Mesendoderm (in vitro differentiated cells): ENCODE measurements at places on chromosomes 3 and 15.

DNA sequence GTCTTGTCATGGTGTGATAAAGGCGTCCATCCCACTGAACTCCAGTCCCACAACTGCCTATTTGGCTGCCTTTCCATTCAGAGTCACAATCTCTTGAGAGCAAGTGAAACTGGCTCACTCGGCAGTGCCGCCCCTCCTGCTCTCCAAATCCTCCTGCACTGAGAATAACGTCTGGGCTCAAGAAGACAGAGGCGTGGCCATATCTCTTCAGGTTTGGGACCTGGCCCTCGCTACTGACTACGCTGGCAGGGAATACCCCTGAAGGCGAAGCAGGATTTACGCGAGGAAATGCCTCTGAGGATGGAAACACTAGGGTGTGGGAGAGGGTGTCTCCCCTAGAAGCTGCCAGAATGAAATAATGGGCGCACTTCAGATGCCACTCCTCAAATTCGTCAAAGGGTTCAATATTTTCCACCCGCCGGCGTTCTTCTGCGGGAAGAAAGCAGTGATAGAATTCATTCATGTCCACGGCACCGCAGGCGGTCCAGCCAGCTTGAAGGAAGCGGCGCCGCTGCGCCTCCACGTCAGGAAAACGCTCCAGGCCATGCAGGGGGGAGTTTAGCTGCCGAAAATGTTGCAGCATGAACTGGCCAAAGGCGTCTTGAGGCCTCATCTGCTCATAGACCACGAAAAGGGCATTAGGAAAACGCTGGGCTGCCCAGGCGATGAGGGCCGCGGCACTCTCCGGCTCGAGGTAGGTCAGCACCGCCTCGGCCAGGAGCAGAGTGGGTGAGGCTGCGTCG lies 985 bp downstream of the LCMT2 start:
- H3K36me3 ChIP-seq: no peaks in the 10 kb centered on the region
- DNase-seq: peak; percentile 70
- peaks cover 10% of the 10 kb centered on the region for H3K4me1 ChIP-seq

- H3K27ac ChIP-seq: no peak overlapping the region
- peaks cover 26% of the 10 kb centered on the region for H3K4me1 ChIP-seq
- no peak for DNase-seq
- no peaks in the 10 kb centered on the region for H3K36me3 ChIP-seq
- no peaks in the 10 kb centered on the region for H3K27me3 ChIP-seq
Observed at GRCh38 chr15:40435710-40436089, 5.1 kb upstream of the BAHD1 start.

DNA sequence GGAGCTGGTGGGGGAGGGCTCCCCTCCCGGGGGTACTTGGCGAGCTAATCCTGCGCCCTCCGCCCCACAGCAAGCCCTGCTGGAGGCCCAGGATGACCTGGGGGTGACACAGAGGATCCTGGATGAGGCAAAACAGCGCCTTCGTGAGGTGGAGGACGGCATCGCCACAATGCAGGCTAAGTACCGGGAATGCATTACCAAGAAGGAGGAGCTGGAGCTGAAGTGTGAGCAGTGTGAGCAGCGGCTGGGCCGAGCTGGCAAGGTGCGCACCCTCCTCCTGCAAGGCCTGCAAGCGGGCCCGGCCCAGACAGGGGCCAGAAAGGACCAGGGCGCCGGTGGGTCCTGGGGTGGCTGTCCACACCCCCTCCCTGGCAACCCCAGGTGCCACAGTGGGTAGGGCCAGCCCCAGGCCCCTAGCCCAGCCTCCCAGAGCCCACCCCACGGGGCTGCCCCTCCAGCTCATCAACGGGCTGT lies 56.5 kb downstream of the SEMA3G start:
- H3K4me1 ChIP-seq: no peaks in the 10 kb centered on the region
- no peak overlapping the region for H3K4me3 ChIP-seq
- H3K27me3 ChIP-seq: no peaks in the 10 kb centered on the region
- H3K36me3 ChIP-seq: no peaks in the 10 kb centered on the region
- peak; percentile 47 for DNase-seq

DNA sequence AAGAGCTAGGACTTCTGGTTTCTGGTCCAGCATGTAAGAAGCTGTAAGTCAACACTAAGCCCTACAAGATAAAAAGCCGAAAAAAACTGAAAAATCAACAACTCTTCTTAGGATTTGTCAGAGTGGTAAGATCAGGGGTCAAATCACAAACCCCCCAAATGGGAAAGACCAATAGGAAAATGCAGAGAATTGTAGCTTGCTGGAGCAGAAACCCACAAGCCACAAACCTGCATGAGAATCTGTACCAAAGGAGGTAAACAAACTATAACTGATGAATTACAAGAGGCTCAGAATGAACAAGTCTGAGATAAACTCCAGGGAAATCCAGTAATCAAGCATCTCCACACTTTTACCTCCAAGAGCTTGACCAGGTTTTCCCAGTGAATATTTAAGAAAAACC lies 36.0 kb downstream of the RFX7 start:
- no peak overlapping the region for H3K27ac ChIP-seq
- no peak for DNase-seq
- no peak overlapping the region for H3K4me3 ChIP-seq
- H3K4me1 ChIP-seq: no peaks in the 10 kb centered on the region

GRCh38 chr15:91252322-91252721 lies 152.3 kb downstream of the SV2B start:
- DNase-seq: no peak
- H3K4me3 ChIP-seq: no peak overlapping the region
- H3K27me3 ChIP-seq: no peaks in the 10 kb centered on the region
- no peaks in the 10 kb centered on the region for H3K36me3 ChIP-seq
- no peak overlapping the region for H3K27ac ChIP-seq

GRCh38 chr15:64024172-64025050 lies 21.9 kb downstream of the DAPK2 start:
- no peak overlapping the region for H3K27ac ChIP-seq
- H3K4me3 ChIP-seq: no peak overlapping the region
- no peaks in the 10 kb centered on the region for H3K36me3 ChIP-seq
- peaks cover 3% of the 10 kb centered on the region for H3K4me1 ChIP-seq
- no peaks in the 10 kb centered on the region for H3K27me3 ChIP-seq

GRCh38 chr15:79933231-79933630 lies 36.4 kb upstream of the MTHFS start:
- H3K4me3 ChIP-seq: no peak overlapping the region
- no peak overlapping the region for H3K27ac ChIP-seq
- H3K27me3 ChIP-seq: no peaks in the 10 kb centered on the region
- H3K4me1 ChIP-seq: no peaks in the 10 kb centered on the region
- no peak for DNase-seq
- H3K36me3 ChIP-seq: no peaks in the 10 kb centered on the region

DNA sequence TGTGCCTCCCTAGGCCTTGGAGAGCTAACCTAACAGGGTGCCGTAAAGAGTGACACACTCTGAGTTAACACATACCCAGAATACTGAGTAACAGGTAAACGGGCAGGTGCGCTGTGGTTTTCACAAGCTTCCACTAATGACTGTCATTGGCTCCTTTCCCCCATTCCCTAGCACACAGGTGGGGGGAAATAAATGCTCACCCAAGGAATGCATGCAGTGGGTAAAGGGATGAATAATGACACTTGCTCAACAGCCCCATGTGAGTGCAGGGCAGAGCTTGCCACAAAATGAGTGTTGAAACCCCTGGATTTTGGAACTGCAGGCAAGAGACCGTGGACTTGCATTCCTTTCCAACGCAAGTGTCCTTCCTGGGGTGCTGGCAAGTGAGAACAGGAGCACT lies 57.6 kb downstream of the ADAMTS17 start:
- H3K4me3 ChIP-seq: no peak overlapping the region
- DNase-seq: no peak
- H3K36me3 ChIP-seq: no peaks in the 10 kb centered on the region
- H3K27me3 ChIP-seq: no peaks in the 10 kb centered on the region
- no peak overlapping the region for H3K27ac ChIP-seq

GRCh38 chr15:58501006-58501405 lies 69.2 kb downstream of the LIPC start:
- DNase-seq: no peak
- no peaks in the 10 kb centered on the region for H3K27me3 ChIP-seq

DNA sequence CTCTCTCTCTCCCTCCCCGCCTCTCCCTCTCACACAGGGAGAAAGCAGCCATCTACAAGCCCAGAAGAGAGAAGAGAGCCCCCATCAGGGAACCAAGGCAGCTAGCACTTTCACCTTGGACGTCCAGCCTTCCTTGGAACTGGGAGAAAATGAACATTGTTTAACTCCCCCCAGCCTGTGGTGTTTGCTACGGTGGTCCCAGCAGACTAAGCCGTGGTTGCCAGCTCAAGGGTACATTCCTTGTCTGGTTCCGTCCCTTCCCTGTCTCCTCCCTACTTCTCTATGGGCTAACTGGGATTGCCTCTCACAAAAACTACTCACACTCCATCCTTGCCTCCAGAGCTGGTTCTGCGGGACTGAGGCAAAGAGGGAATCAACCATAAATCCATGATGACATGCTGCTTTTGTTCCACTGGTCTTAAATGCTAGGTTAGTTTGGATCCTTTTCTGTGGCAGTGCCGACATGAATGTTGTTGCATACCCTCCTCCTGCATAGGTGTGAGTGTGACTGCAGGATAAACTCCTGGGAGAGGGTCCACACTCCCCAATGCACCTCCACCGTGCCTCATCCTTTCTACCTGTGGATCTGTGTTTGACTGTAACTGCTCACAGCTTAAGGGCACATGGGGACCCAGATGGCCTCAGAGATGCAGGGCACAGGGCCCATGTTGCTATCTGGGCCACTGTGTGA lies 12.0 kb downstream of the C3orf22 start:
- no peak overlapping the region for H3K27ac ChIP-seq
- H3K4me1 ChIP-seq: peaks cover 3% of the 10 kb centered on the region
- H3K36me3 ChIP-seq: no peaks in the 10 kb centered on the region

DNA sequence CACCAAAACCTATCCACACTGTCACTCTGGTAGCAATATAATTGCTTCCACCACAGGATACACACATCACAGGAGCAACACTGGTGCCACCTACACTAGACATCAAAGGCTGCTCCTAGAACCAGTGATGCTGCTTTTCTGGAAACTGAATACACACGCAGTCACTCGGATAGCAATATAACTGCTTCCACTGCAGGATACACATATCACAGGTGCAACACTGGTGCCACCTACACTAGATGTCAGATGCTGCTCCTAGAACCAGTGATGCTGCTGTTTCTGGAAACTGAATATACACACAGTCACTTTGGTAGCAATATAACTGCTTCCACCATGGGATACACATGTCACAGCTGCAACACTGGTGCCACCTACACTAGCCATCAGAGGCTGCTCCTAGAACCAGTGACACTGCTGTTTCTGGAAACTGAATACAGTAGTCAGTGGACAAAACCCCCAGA lies 6.9 kb upstream of the TNFSF10 start:
- H3K27me3 ChIP-seq: no peaks in the 10 kb centered on the region
- no peaks in the 10 kb centered on the region for H3K4me1 ChIP-seq
- H3K4me3 ChIP-seq: no peak overlapping the region
- H3K27ac ChIP-seq: no peak overlapping the region
- H3K36me3 ChIP-seq: no peaks in the 10 kb centered on the region
- DNase-seq: no peak

DNA sequence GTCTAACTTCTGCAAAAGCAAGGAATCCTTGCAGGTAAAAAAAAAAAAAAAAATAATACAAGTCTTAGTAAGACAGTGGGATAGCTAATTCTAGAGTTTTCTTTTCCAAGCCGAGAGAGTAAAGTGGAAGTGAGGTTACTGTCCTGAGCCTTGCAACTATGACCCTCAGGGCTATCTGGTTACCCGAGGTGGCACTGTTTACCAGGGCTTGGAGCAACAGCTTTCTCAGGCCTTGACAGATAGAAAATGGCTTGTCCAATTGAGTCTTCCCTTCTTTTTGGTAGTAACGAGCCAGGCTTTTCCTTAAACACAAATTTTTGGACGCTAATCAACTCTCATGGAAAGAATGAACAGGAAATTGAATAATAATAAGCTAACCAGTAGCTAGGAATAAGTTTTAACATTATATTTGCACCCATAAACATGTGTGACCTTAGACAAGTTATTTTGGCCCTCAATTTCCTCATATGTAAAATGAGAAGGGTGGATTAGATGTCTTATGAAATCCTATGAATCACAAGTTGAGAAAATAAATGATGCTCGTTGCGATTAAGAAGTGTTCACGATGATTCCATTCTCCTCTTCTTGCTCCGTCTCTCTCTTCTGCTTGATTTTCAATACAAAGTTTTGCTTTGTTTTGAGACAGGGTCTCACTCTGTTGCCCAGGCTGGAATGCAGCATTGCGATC lies 236.9 kb upstream of the KBTBD8 start:
- DNase-seq: no peak
- H3K27ac ChIP-seq: no peak overlapping the region
- H3K27me3 ChIP-seq: no peaks in the 10 kb centered on the region

GRCh38 chr3:182258538-182259177 lies 534.6 kb upstream of the ATP11B start:
- peak; percentile 54 for DNase-seq
- H3K27ac ChIP-seq: no peak overlapping the region
- H3K36me3 ChIP-seq: no peaks in the 10 kb centered on the region
- no peak overlapping the region for H3K4me3 ChIP-seq
- H3K27me3 ChIP-seq: no peaks in the 10 kb centered on the region

DNA sequence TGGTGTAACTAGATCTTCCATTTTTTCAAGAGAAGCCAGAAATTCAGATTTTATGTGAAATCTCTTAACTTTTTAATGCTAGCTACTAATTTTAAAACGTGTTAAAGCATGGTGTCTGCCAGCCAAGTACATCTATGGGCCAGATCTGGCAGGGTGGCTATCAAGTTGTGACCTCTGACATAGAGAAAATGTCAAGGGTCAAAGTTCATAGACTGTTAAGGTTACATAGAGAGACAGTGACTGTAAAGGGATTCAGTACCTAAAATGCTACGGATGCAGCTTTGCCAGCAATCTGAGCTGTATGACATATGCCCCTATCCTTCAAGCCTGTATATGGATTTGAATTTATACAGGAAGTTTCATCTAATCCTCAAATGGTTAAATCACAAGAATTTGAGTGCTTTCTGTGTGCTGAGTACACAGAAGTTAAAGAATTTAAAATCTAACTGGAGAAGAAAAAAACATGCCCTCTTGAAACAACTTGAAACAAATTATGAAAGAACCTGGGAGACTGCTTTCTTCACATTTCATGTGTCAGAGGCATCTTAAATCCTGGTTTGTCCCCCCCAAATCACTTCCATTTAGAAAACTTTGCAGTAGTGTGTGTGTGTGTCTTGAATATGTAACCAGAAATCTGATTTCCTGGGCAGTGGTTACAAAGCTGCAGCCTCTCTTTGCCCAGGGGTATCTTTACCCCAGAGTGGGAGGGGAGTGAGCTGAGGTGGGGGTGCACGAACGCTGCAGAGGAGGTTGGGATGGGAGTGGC lies 895 bp upstream of the ARHGAP31 start:
- H3K27me3 ChIP-seq: no peaks in the 10 kb centered on the region
- H3K27ac ChIP-seq: peak overlapping the region; percentile 95
- no peak for DNase-seq
